ENCODE measurements at places on chromosomes 5 and 9. TPM values are rescaled to one million over a fixed set of nuclear protein-coding genes. Genes with fewer than 3 reads are reported as not detected.

The HNRNPH1 gene
- total RNA-seq = 235 TPM

DNA sequence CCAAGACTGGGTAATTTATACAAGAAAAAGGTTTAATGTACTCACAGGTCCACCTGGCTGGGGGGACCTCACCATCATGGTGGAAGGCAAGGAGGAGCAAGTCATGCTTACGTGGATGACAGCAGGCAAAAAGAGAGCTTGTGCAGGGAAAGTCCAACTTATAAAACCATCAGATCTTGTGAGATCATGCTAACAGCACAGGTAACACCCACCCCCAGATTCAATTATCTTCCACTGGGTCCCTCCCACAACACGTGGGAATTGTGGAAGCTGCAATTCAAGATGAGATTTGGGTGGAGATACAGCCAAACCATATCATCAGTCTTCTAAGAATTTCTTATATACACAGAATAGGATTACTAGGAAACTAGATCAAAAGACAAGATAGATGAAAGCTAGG, 555.6 kb downstream of the PRR16 start:
- no peak for DNase-seq

GRCh38 chr5:111308951-111309350, 84.8 kb downstream of the CAMK4 start:
- DNase-seq = no peak

- DNase-seq = peak; percentile 40
Observed at GRCh38 chr9:89597711-89598362, 7.0 kb upstream of the GADD45G start.

- DNase-seq = no peak
Observed at GRCh38 chr9:107423540-107423939, 66.0 kb downstream of the KLF4 start.

The RAB24 gene
- total RNA-seq = 18.8 TPM

DNA sequence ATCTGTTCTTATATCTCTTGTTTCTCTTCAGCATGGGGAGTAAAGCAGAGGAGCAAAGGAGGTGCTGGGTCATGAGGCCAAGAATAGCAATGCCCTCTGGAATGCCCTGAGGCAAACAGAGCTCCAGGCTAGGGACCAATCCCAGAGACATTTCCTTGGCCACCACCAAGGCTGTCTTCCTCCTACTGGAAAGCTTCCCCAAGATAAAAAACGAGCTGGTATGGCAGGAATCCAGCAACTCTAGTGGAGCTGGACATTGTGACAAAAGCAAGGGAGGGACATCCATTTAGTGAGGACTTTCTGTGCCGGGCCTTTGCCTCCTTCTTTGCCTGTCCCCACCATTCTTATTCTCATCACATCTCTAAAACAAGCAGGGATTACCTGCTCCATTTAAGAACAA, 161.6 kb downstream of the ASTN2 start:
- DNase-seq = no peak

The RETREG1 gene
- total RNA-seq = 145 TPM

GRCh38 chr5:129963359-129963758, 59.1 kb downstream of the CHSY3 start:
- DNase-seq = no peak

GRCh38 chr5:174282391-174282790, 236.9 kb downstream of the NSG2 start:
- DNase-seq = no peak

DNA sequence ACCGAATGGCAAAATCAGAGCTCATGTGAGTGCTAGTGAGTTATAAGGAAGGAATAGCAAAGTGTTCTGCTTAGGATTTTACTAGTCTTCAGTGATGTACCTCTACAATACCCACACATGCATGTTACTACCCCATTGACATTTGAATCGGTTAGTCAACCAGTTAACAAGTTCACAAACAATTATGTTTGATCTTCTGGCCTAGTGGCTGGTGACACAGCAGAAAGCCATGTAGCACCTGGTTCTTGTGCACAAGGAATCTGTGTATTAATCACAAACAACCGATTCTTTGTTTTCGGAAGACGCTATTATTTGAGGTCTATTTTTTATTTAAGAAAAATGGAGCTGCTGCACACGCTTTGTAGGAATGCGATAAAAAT, 41.9 kb downstream of the NTRK2 start:
- DNase-seq = no peak

The SLC6A7 gene
- total RNA-seq = not detected

GRCh38 chr5:72556351-72557166, 49.3 kb upstream of the ZNF366 start:
- peak; percentile 80 for DNase-seq

DNA sequence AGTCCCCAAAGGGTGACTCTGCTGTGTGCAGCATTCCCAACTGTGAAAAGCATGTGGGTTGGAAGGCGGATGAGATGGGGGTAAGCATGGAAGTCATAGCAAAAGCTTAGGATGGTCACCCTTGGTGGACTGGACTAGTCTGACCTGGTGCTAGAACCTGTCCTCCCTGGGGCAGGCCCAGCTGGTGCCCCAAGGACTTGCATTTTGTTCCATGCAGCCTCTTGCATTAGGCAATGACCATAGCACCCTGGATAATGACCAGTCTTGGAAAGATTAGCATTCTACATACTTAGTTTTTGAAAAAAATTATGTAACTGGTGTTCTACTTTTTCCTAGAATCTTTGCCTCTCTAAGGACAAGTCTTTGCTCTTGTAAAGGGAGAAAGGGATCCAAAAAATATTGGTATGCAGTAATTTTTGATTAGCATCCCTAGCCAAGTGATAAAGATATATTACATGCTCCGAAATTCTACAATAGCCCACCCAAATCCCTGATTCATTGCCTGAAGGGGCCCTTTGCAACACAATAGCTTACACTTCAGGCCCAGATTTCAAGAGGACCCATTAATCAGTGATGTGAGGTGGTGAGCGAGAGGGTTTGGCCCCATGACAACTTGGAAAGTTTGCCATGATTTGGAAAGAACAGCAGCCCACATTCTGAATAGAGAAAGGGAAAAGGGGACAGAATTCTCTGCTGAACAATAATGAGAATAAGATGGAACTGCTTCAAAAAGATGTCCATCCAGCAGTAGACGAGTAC, 93.3 kb upstream of the CD180 start:
- DNase-seq = no peak

- DNase-seq = no peak
Observed at GRCh38 chr9:75935591-75935990, 45.1 kb downstream of the PCSK5 start.
